Memory B cell (primary cell): ENCODE measurements at places on chromosomes 1 and 21.

GRCh38 chr1:25548601-25549000, 5.2 kb downstream of the LDLRAP1 start:
- DNase-seq, result no peak

DNA sequence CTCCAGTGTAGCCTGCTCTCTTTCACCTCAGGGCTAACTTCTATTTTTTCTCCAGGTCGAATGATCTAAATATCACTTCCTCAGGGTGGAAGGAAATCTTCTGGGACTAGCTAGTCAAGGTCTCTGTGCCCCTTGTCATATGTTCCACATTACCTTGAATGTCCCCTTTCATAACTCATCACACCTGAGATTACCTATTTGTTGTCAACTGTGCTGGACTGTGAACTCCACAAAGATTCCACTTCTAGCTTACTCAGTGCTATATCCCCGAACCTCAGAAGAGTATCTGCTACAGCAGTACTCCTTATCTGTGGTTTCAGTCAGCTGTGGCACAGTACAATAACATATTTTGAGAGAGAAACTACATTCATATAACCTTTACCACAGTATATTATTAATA, 14.6 kb upstream of the SYNJ1 start:
- DNase-seq, result no peak

- DNase-seq, result no peak
These were observed 3.3 kb upstream of the PIGK start for GRCh38 chr1:77222496-77222895.

GRCh38 chr1:233006541-233006973, 56.1 kb downstream of the NTPCR start:
- no peak for DNase-seq

- no peak for DNase-seq
These were observed 72.6 kb upstream of the ROR1 start for GRCh38 chr1:63701187-63701586.

- DNase-seq, result no peak
These were observed 6.5 kb upstream of the C2CD4D start for GRCh38 chr1:151846062-151846568.

DNA sequence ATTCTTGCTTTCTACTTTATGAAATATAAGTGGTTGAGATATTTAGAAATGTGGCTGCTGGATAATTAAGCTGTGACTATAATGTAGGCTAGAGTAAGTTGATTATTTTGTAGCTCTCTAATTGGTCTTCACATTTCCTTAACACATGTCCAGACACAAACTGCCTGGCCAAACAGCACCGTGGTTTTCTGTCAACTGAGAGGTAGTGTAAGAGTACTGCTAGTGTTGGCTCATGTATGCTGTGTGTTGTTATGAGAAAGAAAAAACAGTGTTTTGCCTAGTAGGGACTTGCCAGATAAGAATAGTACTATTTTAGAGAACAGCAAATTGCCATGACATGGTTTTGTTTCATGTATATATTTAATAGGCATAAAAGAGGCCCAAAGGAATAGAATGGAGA, 37.1 kb downstream of the TMED5 start:
- DNase-seq, result no peak

DNA sequence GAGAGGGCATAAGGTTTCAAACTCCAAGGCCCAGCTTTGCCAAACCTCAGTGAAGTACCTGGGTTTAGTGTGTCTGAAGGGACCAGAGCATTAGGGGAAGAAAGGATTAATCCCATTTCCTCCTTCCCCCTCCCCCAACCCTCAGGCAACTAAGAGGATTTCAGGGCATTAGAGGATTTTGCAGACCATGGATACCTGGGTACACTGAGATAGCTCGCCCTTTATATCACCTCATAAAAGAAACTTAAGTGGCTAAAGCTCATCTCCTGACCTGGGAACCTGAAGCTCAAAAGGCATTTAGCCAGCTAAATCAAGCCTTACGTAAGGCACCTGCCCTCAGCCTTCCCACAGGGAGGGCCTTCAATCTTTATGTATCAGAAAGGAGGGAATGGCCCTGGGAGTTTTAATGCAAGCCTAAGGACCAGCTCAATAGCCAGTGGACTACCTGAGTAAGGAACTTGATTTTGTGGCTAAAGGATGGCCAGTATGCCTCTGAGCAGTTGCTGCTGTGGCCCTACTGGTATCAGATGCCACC, 26.4 kb upstream of the SMYD3 start:
- no peak for DNase-seq

DNA sequence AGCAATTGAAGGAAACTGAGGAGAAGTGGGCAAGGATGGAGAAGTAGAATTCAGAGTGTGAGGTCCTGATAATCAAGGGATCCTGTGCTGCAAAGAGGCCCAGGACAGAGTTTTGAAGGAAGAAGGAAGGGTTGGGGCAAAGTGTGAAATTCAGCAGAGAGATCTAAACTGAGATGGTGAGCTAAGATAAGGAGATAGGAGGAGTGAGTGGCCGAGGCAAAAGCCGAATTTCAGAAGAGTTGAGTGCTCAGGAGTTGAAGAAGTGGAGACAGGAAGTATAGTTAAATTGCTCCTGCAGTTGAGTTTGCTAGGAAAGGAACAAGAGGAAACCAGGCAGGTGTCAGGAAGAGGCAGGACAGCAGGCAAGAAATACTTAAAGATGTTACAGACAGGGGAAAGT, 16.4 kb upstream of the MAPKAPK2 start:
- DNase-seq, result no peak

GRCh38 chr1:13661539-13661938, 38.4 kb upstream of the PRDM2 start:
- no peak for DNase-seq

- DNase-seq, result no peak
These were observed 320.5 kb upstream of the SGIP1 start for GRCh38 chr1:66213491-66213890.

DNA sequence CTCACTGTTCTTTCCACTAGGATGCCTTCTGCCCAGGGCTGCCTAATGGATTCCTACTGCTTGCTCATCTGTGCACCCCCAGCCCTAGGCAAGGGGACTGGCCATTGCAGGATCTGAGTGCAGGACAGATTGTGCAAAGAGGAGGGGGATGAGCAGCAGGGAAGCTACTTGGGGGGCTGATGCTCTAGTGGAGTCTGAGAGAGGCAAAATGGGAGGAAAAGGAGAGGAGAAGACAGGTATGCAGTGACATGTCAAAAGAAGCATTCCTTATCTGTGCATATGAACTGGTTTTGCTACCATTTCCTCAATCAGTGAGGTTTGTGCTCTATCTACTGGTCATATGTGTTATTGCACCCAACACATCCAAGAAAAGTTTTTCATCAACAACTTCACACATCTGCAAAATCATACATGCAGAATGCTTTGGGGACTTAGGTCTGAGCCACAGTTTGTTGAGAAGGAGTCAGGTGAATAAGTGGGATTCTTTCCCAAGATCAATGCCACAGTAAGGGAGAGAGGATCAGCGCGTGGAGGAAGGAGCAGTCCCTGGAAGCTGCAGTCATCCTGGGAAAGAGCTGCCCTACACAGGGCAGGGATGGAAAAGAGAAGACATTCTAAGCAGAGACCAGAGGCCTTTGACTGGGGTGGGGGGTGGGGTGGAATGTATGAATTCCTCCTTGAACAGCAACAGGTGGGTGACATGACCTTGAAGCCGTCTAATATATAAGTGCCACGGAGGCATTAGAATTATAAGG, 14.4 kb downstream of the SLC5A9 start:
- no peak for DNase-seq

GRCh38 chr1:199956005-199956404, 71.5 kb upstream of the NR5A2 start:
- no peak for DNase-seq

GRCh38 chr1:115746021-115746690, 22.4 kb downstream of the CASQ2 start:
- DNase-seq, result no peak

DNA sequence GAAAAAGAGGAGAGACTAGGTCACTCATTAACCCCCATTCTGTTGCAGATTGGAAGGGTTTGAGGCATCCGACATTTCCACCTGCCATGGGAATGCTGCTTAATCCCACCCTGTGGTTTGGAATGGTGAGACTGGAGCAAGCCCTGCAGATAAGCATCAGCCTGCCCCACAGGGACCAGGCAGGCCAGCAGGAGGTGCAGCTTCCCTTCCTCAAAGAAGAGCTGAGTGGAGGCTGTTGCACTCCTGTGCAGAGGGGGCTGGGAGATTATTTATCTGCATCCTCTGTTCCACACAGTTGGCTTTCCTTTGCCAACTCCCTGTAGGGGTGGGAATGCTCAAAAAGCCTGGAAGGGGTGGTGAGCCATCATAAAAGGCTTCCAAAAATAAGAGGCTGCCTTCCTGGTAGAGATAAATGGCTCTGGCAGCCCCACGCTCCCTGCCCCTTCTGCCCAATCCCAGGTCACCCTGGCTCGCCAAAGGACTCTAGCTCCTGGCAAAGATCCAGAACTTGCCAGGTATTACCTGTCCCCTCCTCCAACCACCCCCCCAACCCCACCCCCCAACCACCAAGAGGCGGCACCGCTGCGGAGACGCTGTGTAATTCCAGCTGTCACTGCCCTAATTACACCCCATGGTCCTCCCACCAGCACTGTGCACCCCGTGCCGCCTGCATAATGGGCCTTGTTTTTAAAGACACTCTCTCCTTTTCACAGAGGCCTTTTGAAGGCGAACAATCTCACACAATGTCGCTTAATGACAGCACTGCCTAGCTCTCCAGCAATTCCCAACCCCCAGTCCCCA, 83.0 kb upstream of the ZC3H12A start:
- no peak for DNase-seq

- no peak for DNase-seq
These were observed 61.8 kb downstream of the PUM1 start for GRCh38 chr1:31003613-31004230.

GRCh38 chr1:77406661-77407060, 124.8 kb downstream of the AK5 start:
- no peak for DNase-seq

DNA sequence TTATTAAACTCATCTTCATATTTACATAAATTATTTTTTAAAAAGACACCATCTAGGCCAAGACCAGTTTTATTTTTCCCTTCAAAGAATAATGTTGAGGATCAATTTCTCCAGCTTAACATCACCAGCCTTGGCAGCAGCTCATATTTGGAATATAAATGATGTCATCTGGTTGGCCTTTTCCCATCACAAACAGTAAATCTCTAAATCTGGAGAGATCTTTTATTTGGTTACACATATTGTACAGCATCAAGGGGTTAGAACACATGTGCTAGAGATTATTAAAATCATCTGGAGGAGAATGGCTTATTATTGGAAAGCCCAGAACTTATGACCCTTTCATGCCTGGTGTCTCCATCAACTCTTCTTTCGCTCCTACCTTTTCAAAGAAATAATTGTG, 508.8 kb downstream of the PLPP3 start:
- DNase-seq, result no peak

DNA sequence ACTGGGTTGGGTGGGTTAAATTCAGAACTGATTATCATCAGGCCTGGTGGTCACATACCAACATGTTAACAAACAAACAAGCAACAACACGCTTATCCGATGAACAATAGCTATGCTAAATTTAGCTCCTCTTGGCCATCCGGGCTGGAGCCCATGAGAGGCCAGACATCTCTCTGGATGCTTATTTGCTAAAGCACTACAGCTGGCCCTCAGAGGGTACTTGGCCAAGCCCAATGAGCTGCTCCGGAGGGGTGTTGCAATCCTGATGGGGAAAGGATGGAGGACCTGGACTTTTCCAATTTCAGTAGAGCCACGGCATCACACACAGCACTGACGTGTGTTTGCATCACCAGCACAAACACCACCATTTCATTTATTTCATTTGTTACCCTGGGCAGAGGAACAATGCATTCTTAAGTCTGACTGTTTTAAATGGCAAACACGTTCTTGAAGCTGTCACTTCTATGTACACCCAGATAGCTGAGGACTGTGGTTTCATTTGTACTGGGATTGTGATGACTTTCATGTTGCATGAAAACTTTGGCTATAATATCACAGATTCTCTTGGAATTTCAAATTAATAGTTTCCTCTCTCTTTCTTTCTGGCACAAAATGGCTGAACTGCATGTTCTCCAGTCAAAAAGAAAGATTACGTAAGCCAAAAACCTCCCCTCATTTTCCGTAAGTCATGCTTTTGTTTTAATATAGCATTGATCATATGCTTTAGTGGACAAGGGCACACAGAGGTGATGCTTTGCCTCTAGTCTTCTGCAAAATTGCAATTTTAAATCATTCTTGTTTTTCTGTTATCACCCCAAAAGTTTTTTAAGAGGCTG, 359.8 kb upstream of the KAZN start:
- no peak for DNase-seq

GRCh38 chr1:94383966-94384408, 34.2 kb upstream of the ABCD3 start:
- no peak for DNase-seq

DNA sequence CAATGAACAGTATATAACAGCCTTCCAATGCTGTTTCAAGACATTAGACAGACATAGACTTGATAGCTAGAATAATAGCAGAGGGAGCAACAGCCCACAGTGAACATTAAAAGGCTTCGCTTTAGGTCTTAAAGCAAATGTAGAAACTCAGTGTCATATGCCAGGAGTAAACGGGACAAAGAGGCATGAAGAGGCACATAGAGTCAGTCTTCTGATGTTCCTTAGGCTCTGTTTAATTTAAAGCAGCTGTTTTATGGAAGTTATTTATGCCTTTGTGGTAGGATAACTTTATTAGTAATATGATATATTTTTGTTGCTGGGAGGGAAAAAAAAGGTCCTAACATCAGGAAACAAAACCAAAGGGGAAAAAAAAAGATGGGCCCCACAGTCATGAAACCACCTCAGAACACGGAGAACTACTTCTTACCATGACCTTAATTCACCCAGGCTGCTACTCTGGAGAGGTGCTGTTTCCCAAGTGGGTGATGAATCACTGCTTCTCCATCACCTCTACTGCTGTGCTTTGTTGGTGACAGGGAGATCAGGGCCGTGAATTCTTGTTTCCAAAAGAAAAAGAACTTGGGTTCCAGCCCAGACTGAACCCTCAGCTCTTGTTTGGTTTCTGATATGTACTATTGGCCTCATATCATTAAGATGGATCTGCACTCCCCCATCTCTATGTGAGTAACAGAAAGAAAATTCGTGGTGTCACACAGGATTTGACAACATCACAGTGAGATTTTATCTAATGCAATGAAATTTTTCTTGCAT, 616.9 kb downstream of the KIF26B start:
- DNase-seq, result no peak

- no peak for DNase-seq
These were observed 502.5 kb upstream of the ADGRL2 start for GRCh38 chr1:81298266-81298665.
